ENCODE measurements at places on chromosomes 7 and 10.

- no peak for DNase-seq
These were observed 5.5 kb downstream of the PFKP start for GRCh38 chr10:3072641-3073360.

DNA sequence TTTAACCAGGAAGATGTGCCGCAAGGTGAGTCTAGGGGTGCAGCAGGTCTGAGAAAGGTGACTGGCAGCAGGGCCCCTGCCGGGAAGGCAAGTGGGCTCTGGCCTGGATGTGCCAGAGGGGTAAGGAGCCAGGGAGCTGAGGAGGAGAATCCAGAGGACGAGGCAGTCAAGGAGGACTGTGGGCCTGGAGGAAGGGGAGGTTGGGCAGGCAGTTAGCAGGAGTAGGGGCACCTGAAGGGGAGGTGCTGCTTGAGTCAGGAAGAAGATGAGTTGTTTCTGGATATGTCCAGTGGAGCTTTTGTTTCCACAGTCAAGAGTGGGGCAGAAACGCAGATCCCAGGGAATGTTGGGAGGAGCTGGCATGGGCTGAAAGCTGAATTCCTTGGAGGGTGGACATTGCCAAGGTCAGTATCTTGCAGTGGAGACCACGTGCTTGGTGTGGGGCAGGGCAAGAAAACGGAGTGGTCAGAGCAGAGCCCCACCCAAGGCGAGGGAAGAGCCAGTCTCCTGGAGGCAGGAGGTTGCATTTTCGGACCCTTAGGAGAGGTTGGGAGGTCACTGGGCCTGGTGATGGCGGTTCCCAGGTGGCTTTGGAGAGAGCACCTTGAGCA lies 34.0 kb downstream of the MINDY4 start:
- no peak for DNase-seq

DNA sequence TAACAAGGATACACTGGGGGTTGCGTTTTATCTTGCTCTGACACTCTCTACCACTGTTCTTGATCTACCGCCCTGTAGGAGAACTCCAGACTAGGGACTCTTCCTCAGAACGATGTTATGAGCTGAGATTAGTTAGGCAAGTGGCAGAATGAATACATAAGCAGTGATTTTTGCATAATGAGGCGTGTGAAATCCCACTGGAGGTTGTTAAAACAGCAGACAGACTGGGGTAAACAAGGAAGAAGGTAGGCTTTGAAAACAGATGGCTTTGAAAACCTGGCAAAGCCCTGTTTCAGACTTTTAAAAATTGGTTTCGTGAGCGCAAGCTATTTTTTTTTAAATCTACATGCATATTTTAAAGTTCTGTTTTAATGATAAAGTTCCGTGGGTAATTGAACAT lies 785.2 kb downstream of the TYW1 start:
- DNase-seq, result no peak

- no peak for DNase-seq
These were observed 126.3 kb downstream of the SNX10 start for GRCh38 chr7:26417911-26418413.
